ENCODE measurements at places on chromosomes 12 and 14.
A peak's percentile ranks its signal among the peaks of the same experiment; 100 is the strongest.

DNA sequence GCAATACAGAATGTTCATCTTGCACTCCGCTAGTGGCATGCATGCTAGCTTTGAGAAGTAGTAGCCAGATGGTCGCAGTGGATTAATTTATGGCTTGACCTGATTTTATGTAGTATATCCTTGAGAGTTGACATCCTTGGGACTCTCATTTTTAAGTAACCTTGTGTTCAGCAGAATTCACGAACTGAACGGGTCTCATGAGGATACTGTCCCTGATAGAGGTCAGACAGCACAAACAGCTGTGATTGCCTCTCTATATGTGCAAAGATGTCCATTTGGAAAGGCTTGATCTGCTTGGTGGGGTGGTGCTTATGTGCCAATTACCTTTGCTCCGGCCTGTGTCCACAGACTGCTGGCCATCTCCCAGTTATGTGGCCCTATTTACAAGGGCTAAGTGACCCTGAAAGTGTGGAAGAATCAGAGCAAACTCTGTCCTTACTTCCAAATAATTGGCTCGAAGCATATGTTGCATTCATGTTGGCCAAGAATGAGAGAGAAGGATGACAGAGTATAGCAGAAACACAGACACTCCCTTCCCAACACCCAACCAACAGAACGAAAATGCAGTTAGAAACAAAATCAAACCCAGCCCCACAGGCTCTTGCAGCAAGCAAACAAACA lies 167.1 kb downstream of the CRADD start:
- no peak for DNase-seq

- no peak for DNase-seq
These were observed 250.2 kb downstream of the C12orf50 start for GRCh38 chr12:87779016-87779415.

DNA sequence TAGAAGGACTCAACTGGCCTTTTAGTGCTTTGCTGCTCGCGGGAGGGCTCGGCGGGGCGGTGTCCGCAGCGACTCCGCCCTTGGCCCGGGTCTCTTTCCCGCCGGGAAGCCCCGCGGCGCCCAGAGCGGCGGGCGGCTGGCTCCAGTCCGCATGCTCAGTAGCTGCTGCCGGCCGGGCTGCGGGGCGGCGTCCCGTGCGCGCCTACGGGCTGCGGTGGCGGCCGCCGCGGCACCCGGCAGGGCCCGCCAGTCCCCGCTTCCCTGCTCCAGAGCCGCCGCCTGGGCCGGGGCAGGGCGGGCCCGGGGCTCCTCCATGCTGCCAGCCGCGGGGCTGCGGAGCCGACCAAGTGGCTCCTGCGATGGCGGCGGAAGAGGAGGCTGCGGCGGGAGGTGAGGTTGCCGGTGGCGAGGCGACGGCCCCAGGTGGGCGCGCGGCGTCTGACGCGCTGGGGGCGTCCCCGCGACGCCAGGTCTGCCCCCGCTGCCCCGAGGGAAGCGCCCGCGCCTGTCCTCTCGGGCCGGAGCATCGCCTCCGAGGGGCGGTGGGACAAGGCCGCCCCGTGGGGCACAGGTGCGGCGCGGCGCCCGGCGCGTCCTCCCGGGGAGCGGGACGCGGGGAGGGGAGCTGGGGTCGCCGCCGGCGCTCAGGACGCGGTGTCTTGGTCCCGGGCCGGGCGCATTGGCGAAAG lies at the start of gene BMAL2:
TSS of gene BMAL2 (plus strand) at position 123 of the 689 bp plus-strand sequence. CDS start at position 360, 237 bp downstream.
- DNase-seq: peak; percentile 55

GRCh38 chr14:95211721-95212504 lies 54.6 kb upstream of the DICER1 start:
- DNase-seq: no peak

GRCh38 chr12:1920436-1920835 lies 2.0 kb upstream of the CACNA2D4 start:
- no peak for DNase-seq

DNA sequence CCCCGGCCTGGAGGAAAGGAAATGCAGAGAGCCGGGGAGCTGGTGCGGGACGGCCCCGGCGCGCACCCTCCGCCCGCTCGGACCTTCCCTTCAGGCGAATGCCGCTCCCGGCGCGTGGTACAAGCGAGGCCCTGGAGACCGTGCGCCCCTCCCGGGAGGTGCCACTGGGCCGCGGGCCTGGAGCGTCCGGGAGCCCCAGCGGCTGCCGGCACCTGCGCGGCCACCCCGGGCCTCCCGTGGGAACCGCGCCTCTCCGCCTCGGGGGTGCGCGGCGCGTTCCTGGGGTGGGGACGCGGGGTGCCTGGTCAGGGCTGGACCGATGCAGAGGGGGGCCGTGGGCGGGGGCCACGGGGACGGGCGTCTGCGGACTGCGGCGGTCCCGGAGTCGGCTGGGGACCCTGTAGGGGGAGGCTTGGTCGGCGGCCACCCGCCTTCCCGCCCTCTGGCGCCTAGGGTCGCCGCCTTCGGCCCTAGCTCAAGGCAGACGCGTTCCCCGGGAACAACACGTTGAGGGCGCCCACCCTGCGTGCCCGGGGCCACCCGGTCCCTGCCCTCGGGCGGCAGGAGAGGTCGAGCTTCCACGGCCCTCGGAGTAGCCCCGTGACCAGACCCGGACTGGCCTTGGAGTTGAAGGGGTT lies 599 bp downstream of the PAPLN start:
- no peak for DNase-seq

- peak; percentile 84 for DNase-seq
These were observed 494 bp downstream of the GCH1 start for GRCh38 chr14:54902143-54902520.

GRCh38 chr14:24744641-24745040 lies 110.7 kb upstream of the GZMB start:
- DNase-seq: no peak

DNA sequence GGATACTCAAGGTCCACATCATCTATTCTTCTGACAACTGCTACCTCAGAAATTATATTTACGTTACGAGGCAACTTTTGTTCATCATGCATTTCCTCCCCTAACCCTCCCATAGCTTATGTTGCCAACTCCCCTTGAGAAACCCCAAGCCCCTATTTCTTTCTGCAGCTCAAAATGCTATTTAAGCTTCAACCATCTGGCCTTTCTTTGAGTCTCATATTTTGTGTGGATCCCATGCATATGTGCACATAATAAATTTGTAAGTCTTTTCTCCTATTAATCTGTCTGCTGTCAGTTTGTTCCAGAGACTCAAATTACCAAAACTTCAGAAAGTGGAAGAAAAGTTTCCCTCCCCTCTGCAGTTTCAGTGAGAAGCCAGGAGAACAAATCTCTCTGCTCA lies 444.1 kb downstream of the TRHDE start:
- no peak for DNase-seq

DNA sequence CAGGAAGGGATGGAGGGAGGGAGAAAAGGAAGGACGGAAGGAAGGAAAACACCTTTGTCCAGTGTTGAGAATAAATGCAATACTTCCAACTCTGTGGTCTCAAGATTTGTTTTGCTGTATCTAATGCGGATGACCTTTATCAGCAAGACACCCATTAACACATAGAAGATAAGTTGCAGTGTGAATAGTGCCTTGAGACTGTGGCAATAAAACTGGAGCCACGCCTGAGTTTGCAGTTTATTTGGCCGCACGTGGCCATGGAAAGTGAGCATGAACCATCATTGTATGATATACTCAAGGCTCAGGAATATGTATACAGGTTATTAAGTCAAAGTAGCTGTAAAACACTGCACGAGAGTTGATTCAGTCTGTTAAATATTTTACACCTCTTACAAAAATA lies 113.6 kb upstream of the EEA1 start:
- DNase-seq: no peak

DNA sequence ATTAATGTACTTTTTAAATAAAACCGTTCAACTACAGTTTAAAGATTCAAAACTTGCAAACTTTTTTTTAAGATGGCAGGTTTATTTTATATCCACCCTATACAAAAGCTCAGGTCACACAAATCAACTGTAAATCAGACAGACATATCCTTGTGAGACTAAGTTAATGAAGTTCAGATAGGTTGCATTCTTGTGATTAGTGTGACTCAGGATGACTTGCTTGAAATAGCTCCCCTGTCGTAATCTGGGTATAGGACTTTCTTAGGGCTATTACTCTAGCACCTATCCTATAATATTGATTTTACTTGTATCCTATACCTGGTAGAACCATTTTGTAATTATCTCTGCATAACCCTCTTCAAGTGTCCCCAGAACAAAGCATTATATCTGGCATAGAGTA lies 9.5 kb upstream of the PRKD1 start:
- DNase-seq: no peak

- DNase-seq: peak; percentile 10
These were observed 409.5 kb downstream of the SLC6A15 start for GRCh38 chr12:84502907-84503787.

- no peak for DNase-seq
These were observed 41.1 kb downstream of the ATXN2 start for GRCh38 chr12:111558107-111558376.

DNA sequence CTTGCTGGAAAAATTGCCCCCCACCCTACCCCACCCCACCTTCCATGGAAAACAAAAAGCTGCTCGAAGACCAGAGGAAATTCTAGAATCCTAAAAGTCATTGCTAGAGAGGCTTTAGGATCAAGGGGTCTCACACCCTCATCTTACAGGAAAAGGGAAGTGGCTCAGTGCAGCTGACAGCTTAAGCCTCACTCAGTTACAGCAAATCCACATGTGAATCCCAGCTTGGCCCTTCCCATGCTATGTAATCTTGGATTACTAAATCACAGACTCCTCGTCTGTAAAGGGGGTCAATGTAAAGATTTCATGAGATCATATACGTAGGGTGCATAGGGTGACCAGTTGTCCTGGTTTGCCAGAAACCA lies 25.9 kb downstream of the CMKLR1 start:
- DNase-seq: no peak

DNA sequence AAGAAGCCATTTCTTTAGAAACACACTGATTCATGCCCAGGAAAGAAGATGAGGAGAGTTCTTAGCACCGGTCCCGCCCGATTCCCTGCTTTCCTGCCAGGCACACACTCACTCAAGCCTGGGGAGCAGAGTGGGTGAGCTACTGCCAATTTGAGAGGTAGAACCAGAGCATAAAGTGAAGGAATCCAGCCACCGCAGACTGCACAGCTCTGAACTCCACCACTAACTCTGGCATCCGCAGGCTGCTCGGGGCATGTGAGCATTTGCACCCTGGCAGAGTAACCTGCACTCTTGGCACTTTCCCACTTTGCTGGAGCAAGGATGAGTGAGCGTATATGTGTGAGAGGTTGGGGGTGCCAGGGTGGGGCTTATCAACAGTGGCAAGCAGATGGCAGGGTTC lies 4.0 kb upstream of the SYNDIG1L start:
- DNase-seq: no peak

DNA sequence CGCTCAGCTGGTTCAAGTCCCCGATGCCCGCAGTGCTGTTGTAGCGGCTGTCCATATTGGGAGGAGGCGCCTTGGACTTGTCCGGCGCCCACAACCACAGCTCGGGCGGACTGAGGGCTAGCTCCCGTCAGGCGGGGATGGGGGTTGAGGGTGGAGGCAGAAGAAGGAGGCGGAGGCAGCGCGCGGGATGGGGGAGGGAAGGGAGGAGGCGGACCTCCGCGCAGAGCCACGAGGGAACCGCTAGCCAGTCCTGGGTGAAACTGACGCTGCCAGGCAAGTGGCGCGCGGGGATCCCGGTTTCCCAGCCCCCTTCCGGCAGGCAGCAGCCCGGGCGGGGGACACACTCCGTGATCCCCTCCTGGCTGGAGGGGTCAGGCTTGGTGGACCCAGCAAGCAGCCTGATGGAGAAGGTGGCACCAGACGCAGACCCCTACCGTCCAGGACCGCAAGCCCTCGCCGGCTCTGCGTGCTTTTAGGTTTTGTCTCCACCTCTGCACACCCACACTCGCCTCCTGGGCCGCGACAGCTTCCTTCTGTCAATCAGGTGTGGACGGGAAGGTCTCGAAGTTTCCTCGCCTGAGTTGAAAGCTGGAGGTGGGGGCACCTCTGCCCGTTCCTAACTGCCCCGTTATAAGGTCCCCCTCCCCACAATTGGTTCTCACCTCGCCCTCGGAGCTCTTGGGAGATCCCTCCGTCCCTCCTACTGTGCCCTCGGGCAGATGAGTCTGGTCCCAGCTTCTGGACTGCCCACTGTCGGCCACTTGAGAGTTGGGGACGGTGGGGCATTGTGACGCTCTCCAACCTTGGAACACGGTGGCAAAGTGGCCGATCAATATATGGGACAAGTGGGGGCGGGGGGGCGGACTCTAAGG lies at the start of gene CPNE8:
TSS of gene CPNE8 (minus strand) at position 112 of the 872 bp plus-strand sequence. CDS start at position 55, 57 bp downstream.
- peak; percentile 50 for DNase-seq

All from erythroblast (primary cell).